ENCODE measurements at places on chromosomes 11 and 22.

DNA sequence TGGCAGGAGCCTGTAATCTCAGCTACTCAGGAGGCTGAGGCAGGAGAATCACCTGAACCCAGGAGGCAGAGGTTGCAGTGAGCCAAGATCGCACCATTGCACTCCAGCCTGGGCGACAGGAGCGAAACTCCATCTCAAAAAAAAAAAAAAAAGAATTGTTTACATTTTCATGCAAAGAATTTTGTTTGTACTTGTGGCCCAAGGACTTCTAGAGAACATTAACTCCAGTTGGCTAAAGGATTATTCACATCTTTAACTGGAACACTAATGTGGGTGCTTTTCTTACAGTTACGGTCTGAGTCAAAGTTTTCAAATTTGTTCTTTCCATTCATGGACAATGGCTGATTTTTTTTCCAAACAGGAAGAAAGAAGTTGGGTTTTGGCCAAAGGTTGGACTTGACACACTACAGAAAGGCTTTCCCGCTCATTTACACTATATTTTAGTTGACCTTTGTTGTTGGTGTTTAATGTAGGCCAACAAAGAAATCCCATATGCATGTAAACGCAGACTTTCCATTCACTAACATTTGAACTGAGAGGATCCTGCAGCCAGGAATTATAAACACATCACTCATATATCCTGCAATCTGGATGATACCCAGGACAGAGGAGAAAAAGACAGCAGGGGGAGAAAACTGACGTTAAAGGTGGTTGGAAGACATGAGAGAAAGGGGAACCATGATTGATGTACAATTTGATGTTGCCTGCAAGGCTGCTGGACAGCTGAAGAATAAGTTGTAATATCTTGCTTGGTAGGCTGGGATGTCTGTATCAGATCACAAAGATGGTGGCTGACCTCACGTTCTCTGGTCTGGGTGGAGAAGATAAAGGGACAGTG lies 13.1 kb downstream of the POU2AF1 start:
- no peak for DNase-seq

DNA sequence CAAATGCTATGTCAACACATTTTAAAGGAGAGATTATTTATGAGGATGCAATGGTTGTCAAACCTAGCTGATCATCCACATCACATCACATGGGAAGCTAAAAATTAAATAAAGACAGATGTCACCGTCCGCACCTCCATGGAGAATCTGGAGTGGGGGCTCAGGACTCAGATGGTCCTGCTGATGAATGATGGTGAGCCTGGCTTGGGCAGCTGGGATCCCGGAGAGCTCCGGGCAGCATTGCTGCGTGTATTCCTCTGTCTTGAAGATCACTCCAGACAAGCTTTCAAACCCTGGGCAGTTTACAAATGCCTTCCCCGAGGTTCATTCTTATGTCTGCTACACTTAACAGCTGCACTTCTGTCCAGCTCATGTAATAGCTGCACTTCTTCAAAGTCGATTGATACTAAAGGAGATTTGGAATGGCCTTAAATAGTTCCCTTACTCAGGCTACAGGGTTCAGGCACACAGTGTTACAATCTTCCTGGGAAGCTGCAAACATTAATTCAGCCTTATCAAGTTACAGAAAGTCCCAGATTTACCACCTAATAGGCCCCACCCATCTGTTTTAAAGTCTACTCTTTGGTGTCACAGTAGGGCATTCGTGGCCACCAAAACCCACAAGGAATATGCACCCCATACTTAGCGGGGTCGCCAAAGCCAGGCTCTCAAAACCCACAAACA lies 34.7 kb upstream of the CSNK2A3 start:
- DNase-seq: no peak

GRCh38 chr11:17779861-17780594 lies 45.4 kb downstream of the KCNC1 start:
- DNase-seq: no peak

DNA sequence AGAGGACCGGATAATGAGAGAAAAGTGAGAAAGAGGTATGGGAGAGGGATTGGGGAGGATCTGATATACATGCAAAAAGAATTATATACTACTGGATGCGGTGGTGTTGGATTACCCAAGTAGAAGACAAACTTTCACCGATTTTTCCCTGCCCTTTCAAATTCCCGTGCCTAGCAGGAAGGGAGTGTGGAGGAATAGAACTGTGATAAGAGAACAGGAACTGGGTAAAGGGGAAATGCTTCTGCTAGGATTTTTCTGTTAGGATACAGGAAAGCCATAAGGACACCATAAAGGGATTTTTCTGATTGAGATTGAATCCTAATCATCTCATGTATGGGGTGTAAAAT lies 480 bp upstream of the MTMR2 start:
- no peak for DNase-seq

GRCh38 chr11:41613326-41613725 lies 153.9 kb upstream of the LRRC4C start:
- no peak for DNase-seq

GRCh38 chr11:77590194-77590782 lies 535 bp downstream of the AQP11 start:
- DNase-seq: peak; percentile 14

DNA sequence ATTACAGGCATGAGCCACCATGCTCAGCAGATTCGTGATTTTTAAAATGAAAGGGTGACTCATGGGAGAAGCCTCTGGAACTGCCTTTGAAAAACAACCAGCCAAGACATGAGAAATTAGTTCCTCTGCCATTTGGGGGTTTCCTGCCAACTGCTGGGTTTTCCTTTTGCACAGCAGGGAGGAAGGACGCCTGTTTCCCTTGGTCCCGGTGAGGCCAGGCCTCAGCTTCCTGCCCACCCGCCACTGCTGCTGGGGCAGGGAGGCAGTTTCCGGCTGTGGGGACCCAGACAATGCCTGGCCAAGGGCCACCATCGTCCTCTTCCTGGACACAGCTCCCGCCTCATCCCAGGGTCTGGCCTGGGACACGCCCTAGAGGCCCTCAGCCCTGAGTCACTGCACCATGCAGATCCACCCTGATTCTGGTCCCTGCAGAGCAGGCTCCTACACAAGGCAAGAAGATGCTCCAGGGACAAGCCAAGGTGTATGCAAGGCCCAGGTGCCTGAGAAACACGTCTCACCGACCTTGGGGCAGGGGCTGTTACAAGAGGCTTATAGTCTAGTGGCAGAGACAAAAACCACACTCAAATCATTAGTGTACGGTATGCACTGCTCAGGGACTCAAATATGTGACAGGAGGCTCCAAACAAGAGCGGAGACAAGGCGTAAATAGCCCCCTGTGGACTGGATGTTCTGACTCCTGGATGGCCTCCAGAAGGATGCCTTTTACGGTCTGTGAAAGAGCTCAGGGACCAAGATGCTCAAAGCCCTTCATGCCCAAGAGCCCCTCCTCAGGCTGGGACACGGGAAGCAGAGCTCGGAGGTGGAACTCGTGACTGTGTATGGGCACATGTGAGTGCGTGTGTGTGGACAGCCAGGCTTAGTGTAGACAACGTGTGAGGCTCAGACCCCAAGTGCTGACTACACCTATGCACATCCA lies 10.0 kb downstream of the PPM1F start:
- no peak for DNase-seq

DNA sequence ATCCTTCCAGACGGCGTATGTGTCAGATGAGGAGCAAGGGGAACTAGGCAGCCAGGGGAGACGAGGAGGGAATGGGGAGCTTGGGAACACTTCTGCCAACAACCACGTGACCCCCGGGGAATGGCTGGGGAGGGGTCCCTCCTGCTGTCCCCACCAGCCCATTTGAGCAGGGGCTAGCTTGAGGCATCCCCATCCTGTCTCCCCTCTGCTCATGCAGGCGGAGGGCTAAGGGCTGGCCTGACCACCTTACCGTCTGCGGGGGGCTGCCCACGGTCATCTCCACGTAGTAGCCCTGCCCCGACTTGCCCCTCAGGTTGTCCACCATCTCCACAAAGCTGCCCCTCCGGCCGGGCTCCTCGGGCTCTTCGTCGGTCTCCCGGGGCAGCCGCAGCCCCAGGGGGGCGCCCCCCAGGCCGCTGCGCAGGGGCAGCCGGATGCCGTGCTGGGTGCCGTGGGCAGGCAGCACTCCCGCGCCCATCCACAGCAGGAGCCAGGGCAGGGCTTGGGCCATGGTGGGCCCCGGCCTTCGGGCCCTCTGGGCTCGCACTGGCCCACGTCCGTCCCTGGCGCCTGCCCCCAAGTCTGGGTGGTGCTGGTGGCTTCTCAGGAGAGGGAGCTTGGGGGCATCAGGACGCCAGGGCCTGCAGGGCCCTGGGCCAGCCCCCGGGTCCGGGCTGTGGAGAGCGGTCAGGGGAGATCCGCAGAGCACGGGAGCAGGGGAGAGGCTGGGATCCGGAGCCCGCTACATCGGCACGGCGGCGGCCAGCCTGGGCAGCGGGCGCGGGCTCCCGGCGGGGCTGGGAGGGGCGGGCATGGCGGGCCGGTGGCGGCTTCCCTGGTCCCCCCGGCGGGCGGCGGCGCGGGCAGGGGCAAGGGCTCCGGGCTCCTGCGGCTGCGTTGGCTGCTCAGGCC lies 515 bp downstream of the BACE1 start:
- DNase-seq: peak; percentile 11

DNA sequence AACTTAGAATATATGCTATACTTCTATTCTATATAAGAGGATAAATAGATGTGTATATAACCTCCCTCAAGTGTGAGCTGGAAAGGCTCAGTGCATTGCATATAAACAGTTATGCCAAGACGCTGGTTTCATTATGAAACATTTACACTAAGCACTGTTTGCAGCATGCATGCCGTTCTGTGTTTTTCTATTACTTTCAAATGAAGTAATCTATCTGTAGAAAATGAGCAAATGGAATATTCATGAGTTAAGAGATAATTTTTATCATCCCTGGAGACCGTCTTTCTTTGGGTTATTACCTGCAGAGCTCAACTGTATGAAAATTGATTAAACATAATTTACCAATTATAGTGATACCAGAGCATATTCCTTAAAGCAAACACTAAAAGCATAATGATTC lies 925.7 kb upstream of the CCDC90B start:
- no peak for DNase-seq

GRCh38 chr22:32994898-32995297 lies 63.3 kb downstream of the SYN3 start:
- DNase-seq: no peak

DNA sequence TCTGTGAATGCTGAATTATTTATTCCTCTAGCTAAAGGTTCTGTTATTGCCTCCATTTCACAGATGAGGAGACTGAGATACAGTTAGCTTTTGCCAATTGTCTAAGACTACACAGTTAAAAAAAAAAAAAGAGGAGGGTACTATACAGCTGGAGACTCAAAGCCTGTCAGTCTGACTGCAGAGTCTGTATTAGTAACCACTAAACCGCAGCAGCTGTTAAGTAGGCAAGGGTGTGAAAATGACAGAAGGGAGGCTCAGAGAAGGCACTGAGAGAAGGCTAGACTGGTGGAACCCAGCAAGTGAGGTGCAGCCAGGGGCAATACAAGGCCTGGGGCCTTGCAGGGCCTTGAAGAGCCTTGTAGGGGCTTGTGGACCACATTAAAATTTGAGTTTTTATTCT lies 181.2 kb downstream of the CSNK2A3 start:
- DNase-seq: no peak

DNA sequence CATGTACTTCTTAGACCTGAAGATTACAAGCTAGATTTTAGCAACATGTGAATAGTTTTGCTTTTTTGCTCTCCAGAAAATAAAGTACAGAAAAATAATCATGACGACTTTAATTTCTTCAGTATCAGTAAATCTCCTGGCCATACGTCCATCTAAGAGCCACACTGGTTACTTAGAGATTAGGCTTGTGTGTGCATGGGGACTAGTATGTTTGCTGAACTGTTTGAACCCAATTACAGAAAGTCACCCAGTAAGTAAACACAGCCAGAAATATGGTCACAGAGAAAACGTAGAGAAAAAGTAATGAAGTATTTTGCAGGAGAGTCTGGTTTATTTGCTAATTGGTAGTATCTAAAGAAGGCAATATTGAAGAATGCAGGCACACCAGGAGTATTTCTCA lies 1053.6 kb upstream of the CCDC90B start:
- no peak for DNase-seq

DNA sequence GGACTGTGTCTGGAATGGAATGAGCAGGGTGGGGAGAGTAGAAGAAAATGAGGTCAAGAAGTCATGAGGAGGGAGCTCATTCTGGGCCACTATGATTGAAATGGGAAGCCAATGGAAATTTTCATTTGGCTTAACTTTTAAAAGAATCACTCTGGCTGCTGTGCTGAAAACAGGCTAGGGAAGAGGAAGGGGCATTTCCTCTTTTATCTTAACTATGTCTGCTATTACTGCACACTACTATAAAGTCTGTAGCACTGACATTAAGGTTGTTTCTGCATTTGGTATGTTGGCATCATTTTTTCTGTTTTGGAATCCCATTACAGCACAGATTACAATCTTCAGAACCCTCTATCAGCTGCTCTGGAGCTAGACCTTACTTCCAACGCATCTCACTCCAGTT lies 8.2 kb downstream of the PATL1 start:
- no peak for DNase-seq

DNA sequence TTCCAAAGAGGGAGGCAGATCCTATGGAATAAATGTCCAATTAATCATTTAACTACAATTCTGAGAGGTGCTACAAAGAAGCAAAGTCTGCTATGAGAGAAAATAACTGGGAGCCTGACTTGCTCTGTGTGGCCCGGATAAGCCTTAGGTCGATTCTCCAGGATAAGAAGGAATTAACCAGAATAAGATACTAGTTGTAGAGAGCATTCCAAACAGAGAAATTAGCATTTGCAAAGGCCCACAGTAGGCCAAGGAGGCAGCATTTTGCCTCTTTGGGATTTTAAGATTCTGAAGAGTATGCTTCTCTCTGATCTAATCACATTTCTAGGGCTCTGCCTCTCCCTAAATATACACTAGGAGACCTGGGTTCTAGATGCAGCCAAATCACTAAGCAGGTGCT lies 113.7 kb downstream of the SNX19 start:
- no peak for DNase-seq

DNA sequence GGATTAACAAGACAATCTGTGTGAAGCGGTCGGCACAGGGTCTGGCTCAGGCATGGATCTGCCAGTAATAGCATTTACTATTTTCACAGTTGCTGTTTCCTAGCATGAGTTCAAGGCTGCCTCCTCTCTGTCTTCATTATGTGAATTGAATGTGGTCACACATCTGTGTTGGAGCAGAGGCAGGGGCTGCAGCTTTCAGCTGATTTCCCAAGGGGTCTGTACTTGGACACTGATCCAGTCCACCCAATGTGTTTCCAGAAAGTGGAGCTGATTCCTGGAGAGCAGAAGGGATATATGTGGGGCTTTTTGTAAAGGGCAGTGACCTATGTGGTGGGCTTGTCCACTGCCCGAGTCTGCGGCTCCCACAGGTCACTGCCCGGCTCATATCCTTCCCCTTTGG lies 3.5 kb upstream of the CELSR1 start:
- DNase-seq: no peak

- DNase-seq: no peak
Measured at GRCh38 chr11:66593303-66593635, 284 bp downstream of the CCS start.

- DNase-seq: no peak
Measured at GRCh38 chr11:22703040-22703439, 36.6 kb downstream of the GAS2 start.
